ENCODE measurements at places on chromosomes 2 and 18.

- peak; percentile 61 for DNase-seq
Measured at GRCh38 chr18:3771121-3771971, 321.4 kb downstream of the TGIF1 start.

GRCh38 chr18:72738136-72738535 is 129.7 kb downstream of the NETO1 start:
- no peak for DNase-seq

GRCh38 chr2:195658541-195658890 is 1.5 kb downstream of the SLC39A10 start:
- no peak for DNase-seq

- no peak for DNase-seq
Measured at GRCh38 chr18:57025540-57025939, 121.3 kb upstream of the BOD1L2 start.

- DNase-seq: no peak
Measured at GRCh38 chr18:40692871-40693270, 1262.2 kb upstream of the PIK3C3 start.

- DNase-seq: no peak
Measured at GRCh38 chr2:168461178-168461941, 5.3 kb downstream of the CERS6 start.

DNA sequence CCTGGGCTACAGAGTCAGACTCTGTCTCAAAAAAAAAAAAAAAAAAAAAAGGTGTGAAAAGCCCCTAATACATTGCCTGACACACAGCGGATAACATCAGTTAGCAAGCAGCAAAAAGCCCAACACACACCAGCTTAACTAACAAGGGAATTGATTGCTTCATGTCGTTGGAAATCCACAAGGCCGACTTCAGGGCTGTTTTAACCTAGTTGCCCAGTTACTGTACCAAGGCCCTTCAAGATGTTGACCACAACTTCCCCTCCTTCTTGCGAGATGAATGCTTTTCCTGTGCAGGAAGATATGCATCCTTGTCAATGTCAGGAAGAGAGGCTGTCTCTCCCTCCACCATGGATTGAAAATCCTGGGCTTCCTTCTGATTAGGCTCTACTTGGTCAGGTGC is 202.9 kb downstream of the MIB1 start:
- DNase-seq: no peak

GRCh38 chr2:222391743-222392285 is 32.5 kb upstream of the SGPP2 start:
- no peak for DNase-seq

- no peak for DNase-seq
Measured at GRCh38 chr18:44321868-44322590, 358.7 kb upstream of the SETBP1 start.

DNA sequence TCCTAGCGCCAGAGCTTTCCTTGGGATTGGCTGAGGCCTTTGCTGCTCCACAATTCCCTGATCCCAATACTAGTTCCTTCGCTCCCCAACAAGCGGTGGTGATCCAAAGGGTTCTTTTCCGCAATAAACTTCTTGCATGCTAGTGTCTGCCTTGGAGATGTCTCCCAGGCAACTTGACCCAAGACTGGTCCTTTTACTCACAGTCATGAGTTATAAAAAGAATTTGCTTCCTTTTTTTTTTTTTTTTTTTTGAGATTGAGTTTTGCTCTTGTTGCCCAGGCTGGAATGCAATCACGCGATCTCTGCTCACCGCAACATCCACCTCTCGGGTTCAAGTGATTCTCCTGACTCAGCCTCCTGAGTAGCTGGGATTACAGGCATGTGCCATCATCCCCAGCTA is 89.8 kb upstream of the SP3 start:
- no peak for DNase-seq

GRCh38 chr2:70433315-70433714 is 120.3 kb downstream of the TGFA start:
- DNase-seq: no peak

- DNase-seq: no peak
Measured at GRCh38 chr2:118856978-118857676, 9.7 kb upstream of the EN1 start.

- DNase-seq: no peak
Measured at GRCh38 chr2:67289921-67290371, 107.2 kb upstream of the ETAA1 start.

GRCh38 chr2:150859877-150860276 is 372.4 kb upstream of the RND3 start:
- no peak for DNase-seq

GRCh38 chr2:241958818-241959545 is 89.5 kb downstream of the RTP5 start:
- no peak for DNase-seq

DNA sequence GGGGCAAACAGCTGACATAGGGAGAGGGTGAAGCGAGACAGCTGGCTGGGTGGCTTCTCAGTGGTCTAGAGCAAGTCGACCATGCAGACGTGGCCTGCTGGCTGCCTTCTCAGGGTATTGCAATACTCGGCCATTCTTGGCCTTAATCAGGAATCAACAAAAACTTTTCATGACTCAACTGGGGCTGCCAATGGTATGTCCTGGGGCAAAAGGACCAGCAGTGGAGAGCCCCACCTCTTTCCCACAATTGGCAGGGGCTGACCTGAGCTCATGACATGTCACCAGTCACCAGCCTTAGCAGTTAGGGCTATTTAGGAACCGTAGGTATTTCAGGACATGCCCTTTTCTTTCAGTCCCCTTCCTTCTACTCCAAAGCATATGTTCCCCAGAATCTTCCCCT is 19.1 kb downstream of the PLA2R1 start:
- DNase-seq: no peak

GRCh38 chr2:82120115-82120514 is 1815.6 kb upstream of the LRRTM1 start:
- DNase-seq: no peak

- DNase-seq: no peak
Measured at GRCh38 chr18:45554389-45554737, 60.9 kb upstream of the SLC14A2 start.

- DNase-seq: peak; percentile 88
Measured at GRCh38 chr2:127408004-127408806, 10.0 kb upstream of the PROC start.

GRCh38 chr18:48973731-48974130 is 23.0 kb upstream of the SMAD7 start:
- DNase-seq: no peak

Data from T47D (cell line).